Sciatic nerve (tissue), 2 donors: ENCODE measurements at places on chromosomes 2 and 18.

DNA sequence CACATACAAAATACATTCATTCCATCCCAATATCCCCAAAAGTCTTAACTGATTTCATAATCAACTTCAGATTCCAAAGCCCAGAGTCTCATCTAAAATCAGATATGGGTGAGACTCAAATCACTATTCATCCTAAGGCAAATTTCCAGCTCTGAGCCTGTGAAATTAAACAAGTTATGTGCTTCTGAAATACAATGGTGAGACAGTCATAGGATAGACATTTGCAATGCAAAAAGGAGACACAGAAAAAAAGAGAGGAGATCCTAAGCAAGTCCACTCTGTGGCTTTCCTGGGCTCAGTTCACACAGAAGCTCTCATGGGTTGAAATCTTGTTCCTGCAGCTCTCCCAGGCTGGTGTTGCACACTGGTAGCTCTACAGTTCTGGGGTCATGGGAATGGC lies 18.3 kb downstream of the ZNF892 start:
- no peak for DNase-seq

- no peak for DNase-seq
Observed at GRCh38 chr2:36125702-36126101, 229.9 kb upstream of the CRIM1 start.

GRCh38 chr2:113406114-113406513 lies 31.4 kb upstream of the ZNG1B start:
- DNase-seq: no peak

- DNase-seq: no peak
Observed at GRCh38 chr2:19818039-19818438, 83.7 kb downstream of the TTC32 start.

DNA sequence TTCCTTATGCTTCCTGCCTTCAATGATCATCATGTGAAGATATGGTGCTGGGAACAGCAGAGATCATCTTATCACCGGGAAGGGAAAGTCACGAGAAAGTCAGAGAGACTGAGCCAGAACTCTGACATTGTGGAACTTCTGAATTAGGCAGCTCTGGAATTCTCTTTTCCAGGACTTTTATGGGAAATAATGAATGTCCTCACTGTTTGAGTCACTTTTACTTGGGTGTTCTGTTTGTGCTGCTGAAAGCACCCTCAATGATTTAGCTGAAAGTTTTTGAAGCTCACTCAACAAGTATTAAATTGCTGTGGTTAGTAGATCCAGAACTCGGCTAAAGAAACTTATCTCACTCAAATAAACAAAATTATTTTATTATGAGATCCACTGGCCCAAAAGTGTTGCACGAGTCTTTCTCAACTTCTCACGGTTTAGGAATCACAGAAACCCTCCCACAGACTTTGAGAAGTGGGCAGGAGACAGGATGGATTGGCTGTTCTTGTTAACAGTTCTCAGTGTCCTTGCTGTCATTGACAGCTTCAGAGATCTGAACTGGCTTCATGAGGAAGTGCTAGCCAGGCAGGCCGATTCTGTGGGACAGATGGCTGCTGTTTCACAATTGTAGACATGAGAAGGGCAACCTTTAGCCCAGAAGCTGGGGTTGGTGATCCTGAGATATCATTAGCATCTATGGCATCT lies 26.4 kb upstream of the ATRAID start:
- DNase-seq: peak; percentile 63

GRCh38 chr2:42706836-42707235 lies 57.1 kb downstream of the OXER1 start:
- no peak for DNase-seq

GRCh38 chr2:9941196-9941995 lies 10.1 kb upstream of the GRHL1 start:
- DNase-seq: no peak
